ENCODE measurements at places on chromosomes 1 and 21. TPM values are rescaled to one million over a fixed set of nuclear protein-coding genes. Genes with fewer than 3 reads are reported as not detected.

KRTAP19-7 gene
- total RNA-seq, result not detected

CFHR5 gene
- not detected for total RNA-seq

COL8A2 gene
- total RNA-seq, result 3.4 TPM

PBXIP1 gene
- total RNA-seq, result 156 TPM

LAMB3 gene
- 23.9 TPM for total RNA-seq

- H3K4me1 ChIP-seq, result no peaks in the 10 kb centered on the region
- H3K27me3 ChIP-seq, result no peaks in the 10 kb centered on the region
- no peaks in the 10 kb centered on the region for H3K36me3 ChIP-seq
- H3K27ac ChIP-seq, result no peak overlapping the region
Observed at GRCh38 chr1:7220007-7220406, 434.8 kb downstream of the CAMTA1 start.

- H3K27ac ChIP-seq, result no peak overlapping the region
- H3K36me3 ChIP-seq, result no peaks in the 10 kb centered on the region
- H3K4me3 ChIP-seq, result no peak overlapping the region
Observed at GRCh38 chr21:38355353-38355752, 98.6 kb downstream of the KCNJ15 start.

DNA sequence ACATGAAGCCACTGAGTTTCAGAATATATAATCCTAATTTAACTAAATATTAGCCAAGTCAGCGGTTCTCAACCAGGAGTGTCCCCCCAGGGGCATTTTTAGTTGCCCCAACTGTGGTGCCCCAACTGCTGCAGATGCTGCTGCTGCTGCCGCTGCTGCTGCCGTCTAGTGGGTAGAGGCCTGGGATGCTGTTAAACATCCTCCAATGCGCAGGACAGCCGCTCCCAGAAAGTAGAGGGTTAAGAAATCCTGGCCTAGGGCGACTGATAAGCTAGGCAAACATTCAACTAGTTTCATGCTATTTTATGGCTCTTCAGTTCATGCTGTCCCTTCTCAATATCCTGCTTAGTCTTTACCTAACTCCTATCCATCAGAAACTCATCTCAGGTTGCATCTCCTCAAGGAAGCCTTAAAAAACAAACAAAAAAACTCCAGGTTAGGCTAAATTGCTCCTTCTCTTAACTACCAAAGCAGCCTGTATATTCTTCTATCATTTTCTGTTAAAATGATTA is 9.9 kb upstream of the DCAF6 start:
- no peak overlapping the region for H3K27ac ChIP-seq
- H3K4me1 ChIP-seq, result no peaks in the 10 kb centered on the region
- H3K4me3 ChIP-seq, result no peak overlapping the region
- H3K27me3 ChIP-seq, result no peaks in the 10 kb centered on the region

DNA sequence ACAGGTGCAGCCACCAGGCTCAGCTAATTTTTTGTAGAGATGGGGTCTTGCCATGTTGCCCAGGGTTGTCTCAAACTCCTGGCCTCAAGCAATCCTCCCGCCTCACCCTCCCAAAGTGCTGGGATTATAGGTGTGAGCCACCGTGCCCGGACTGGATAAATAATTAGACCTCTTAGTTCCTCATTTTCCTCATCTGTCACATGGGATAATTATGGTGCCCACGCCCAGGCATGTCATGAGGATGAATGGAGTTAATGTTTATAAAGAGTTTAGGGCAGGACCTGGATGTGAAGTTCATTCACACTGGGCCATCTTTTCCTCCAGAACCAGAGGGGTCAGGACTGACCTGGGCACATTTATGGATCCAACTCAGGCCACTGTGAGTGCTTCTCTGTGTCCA is 23.7 kb downstream of the PADI3 start:
- H3K36me3 ChIP-seq, result no peaks in the 10 kb centered on the region
- H3K27me3 ChIP-seq, result no peaks in the 10 kb centered on the region
- no peak overlapping the region for H3K4me3 ChIP-seq
- no peaks in the 10 kb centered on the region for H3K4me1 ChIP-seq

GRCh38 chr1:58211869-58212268 is 334.7 kb downstream of the OMA1 start:
- no peak for DNase-seq
- H3K36me3 ChIP-seq, result no peaks in the 10 kb centered on the region
- H3K27ac ChIP-seq, result no peak overlapping the region
- H3K4me1 ChIP-seq, result no peaks in the 10 kb centered on the region
